D721Med (cell line): ENCODE measurements at places on chromosomes 6 and 20.

DNA sequence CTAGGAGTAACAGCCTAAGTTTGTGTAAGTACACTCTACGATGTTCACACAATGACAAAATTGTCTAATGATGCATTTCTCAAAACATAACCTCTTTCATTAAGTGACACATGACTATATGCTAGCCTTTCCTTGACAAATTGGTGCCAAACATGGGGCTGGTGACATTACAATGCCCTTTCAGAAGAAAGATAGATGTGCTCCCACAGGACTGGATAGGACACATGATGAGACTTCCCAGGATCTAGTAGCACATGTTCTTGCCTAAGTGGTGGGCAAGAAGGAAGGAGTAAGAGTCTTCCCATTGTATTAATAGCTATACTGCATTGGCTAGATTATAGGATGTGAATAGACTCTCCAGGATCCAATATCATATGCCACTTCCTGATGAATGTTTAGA is 21.5 kb downstream of the ZKSCAN3 start:
- DNase-seq, result no peak

DNA sequence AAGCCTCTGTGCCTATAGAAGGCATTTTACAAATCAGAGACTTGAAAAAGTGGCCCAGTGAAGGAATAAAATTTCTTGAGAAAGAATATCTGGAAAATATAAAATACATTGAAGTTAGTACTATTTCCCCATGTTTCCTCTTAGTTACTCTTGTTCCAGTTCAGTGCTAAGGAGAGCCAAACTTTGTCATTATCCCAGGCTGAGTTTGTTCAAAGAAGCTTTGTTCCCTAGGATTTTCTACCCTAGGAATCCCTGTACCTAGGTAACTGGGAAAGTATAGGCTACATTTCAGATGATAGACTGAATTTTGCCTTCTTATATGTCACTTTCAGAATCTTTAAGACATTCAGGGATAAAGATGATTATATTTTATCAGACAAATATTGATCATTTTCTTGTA is 1395.7 kb upstream of the MAP3K7 start:
- no peak for DNase-seq

DNA sequence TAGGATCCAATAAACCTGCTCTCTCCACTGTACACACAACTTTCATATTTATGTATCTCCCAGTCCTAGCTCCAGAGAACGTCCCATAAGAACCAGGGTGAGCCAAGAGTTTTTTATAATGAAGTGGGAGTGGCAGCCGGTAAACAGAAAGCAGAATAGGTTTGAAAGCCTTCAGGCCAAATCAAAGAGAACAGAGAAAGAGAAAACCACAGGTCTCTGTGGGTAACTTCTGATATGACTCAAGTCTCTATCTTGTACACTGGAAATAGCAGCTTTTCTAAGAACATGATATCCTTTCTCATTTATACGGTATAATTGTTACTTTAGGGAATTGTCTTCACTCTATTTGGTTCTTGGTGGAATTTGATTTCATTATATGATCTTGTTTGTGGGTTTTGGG is 273.6 kb downstream of the PACRG start:
- no peak for DNase-seq

DNA sequence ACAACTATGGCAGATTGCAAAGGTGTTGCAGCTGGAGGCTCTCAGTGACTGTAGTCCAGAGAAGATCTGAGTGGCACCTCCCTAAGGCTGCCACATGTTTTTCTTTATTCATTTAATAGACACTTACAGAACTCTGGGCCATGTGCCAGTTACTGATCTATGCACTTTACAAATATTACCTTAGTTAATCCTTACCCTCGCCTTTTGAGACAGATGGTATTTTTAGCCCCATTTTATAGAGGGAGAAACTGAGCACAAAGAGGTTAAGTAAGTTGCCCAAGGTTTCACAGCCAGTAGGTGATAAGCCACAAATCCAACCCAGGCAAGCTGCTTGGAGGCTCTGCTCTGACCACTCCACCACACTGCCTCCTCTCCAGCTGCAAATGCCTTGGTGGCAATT is 6.5 kb upstream of the SCRT2 start:
- no peak for DNase-seq

DNA sequence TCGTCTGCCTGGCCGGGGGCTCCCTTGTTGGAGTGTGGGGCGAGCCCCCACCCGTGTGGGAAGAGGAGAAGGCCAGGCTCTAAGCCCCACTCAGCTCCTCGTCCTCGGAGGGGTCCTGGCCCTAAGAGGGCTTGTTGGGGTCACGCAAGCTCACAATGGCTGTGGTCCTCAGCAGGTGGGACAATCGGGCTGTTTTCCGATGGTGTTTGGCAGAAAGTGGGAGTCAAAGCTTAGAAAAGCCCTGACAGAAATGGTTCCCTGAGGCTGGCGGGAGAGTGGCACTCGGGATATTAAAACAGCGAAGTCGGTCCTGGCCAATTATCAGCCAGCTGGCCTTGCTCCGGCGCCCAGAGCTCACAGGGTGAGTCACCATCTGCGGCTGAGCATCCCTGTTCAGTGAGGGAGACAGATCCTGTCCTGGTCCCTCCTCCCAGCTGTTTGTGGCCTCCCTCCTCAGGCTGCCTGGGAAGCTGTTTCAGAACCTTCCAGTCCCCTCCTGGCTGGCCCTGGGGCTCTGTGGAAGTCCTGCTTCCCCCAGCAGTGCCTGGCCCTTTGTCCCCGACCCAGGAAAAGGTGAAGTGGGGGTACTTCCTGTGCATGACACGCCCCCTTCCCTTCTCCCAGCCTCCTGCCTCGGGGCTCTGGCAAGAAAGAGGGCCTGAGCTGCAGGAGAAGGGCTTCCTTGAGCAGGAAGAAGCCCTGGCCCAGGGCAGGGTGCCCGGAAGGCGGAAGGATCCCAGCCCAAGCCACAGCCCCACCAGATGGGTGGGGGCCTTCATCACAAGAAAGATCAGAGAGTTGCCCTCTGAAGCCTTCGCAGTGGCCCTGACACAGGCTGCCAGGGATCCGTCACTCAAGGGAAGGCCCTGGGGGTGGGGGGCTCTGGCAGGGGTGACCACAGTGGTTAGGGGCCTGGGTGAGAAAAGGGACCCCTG is 53.6 kb upstream of the BHLHE23 start:
- DNase-seq, result peak; percentile 53

- DNase-seq, result no peak
Measured at GRCh38 chr6:43375693-43376092, 6.2 kb upstream of the ZNF318 start.

GRCh38 chr6:138162955-138163575 is 1.3 kb downstream of the ARFGEF3 start:
- DNase-seq, result no peak

DNA sequence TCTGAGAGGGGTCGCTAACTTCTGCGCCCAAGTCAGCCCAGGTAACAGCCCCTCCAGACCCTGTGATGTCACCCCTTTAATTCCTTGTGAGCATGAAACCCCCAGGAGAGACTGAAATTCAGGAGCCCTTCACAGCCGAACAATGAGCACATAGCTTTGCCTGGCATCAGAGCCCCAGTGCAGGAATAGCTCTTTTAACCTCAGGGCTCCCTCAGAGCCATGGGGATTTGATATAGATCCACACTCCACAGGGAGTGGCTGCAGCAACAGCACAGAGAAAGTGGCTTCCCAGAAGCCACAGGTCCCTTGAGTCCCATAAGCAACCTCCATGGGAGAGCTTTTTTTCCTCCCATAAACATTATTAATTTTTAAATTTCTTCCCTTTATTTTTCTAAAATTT is 150.0 kb upstream of the MARCKS start:
- DNase-seq, result no peak

- no peak for DNase-seq
Measured at GRCh38 chr6:14166839-14167238, 49.3 kb downstream of the CD83 start.

DNA sequence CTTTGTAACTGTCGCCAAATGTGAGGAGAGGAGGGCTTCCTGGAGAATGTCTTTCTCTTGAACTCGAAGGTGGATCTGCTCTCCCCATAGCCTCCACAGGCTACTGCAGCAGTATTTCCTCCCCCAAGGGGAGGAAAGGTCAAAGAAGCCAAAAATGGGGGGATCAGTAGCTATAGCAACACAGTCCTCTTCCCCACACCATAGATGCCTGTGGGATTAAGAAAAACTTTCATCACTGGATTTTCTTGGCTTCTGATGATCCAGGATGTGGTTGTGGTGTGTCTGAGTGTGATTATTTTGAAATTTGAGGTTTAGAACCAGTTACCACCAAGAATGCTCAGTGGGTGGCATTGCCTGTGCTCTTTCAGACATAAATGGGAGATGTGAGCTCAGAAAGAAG is 140.1 kb upstream of the SPACA1 start:
- no peak for DNase-seq

DNA sequence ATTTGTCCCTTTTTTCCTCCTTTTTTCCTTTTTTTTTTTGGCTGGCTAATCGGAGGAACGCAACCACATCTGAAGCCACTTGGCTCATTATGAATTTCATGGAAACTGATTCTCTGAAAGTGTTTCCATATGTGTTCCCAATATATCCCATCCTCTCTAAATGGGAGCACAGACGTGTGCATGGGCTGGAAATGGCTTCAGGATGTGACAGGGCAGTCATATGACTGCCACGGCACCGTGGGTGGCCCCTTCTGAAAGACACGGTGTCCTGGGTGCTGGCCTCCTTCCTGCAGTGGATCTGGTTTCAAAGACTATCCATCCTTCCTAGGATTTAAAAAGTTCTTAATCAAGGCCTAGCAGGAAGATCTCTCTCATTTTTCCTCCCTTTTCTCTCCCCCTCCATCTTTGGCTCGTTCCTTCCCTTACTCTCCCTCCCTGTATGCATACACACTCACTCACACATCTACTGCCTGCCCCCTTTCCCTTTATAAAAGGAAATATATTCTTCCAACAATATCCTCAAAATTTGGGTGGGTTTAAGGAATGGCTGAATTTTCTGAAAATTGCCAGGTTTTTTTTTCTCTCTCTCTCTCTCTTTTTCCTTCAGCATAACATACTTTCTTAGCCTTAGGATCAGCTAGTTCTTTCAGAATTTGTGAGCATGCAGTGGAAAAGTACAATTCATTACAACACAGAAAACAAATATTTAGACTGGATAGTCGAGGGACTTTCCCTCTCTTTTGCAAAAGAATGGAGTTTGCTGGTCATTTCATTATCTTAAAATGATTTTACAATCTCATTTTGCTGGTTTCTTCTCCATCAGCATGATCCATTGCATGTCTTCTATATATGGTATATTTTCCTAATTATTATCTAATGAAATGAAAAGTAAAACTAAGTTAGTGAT is 161.2 kb upstream of the SUPT3H start:
- no peak for DNase-seq

DNA sequence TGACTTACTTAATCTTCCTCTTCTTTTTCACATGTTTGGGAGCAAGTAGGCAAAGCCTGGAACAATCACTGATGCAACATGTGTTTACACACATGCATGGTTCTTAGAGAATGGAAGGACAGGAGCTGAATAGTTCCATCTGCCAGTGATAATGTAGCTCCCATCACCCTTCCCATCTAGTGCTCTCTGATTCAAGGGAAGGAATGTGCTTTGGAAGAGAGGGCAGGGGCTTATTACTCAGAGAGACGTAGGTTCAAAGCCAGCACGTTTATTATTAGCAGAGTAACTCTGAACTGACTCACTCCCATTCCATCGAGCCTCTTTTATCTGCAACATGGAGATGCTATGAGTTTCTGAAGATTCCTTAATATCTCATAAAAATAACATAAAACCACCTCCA is 211.9 kb downstream of the GMPR start:
- no peak for DNase-seq

- no peak for DNase-seq
Measured at GRCh38 chr6:132816660-132817059, 2.3 kb downstream of the RPS12 start.

- DNase-seq, result no peak
Measured at GRCh38 chr6:2839982-2840748, 1.5 kb downstream of the SERPINB1 start.

DNA sequence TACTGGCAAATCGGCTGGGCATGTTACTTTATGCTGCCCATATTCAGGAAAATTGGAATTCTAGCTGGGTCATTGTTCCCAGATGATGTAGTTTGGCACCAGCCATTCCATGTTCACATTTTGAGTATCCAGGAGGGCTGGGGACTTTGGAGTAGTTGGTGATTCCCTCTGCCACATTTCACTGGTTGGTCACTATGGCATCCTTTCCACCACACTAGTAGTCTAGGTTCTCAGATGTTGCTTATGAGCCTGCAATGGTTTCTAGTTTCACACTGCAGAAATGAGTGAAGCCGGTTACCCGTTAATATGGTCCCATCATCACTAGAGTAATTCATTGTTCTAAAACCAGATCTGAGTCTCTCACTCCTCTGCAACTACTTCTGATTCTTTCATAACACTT is 4.6 kb downstream of the PTPN1 start:
- DNase-seq, result no peak

DNA sequence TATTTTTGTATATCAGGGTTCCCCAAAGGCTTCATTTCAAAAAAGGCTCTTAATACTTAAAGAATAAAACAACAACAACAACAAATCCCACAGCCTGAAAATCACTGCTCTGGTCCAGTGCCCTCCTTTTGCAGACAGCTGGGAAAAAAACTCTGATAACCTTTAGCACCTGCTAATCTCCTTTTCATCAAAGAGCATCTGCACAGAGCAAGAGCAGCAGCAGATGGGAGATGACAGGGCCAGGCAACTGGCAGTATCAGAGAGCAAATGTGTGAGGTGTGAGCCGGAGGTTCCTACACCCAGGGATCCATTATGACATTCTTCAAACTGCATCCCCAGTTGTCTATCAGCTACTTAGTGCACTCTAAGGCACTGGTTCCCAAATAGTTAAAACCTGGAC is 25.7 kb downstream of the TTI1 start:
- DNase-seq, result no peak

- no peak for DNase-seq
Measured at GRCh38 chr6:125558241-125558843, 191.1 kb upstream of the HEY2 start.

- no peak for DNase-seq
Measured at GRCh38 chr6:150751296-150751695, 114.2 kb upstream of the MTHFD1L start.

- no peak for DNase-seq
Measured at GRCh38 chr20:48732081-48732829, 95.5 kb downstream of the PREX1 start.

DNA sequence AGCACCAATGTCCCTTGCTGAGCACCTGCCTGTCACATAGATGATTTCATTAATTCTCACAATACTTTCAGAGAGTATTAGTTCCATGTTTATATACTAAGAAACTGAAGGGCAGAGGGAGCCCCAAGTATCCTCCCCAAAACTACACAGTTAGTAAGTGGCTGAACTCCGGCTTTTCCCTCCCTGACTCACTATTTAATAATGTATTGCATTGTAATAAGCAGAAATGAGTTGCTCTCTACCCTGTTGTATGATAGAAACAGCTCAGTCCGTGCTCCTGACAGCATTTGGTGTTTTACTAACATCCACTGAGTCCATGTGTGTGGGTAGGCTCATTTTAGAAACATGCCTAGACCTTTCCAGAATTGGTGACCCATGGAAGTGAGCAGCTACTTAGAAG is 76.8 kb downstream of the OLIG3 start:
- DNase-seq, result no peak

- DNase-seq, result no peak
Measured at GRCh38 chr20:44208770-44209169, 1.8 kb downstream of the OSER1 start.
